ENCODE measurements at places on chromosomes 11 and 22. TPM values are rescaled to one million over a fixed set of nuclear protein-coding genes. Genes with fewer than 3 reads are reported as not detected.

The HPS4 gene
- total RNA-seq: 26.0 TPM

The SCGB2A2 gene
- not detected for total RNA-seq

DNA sequence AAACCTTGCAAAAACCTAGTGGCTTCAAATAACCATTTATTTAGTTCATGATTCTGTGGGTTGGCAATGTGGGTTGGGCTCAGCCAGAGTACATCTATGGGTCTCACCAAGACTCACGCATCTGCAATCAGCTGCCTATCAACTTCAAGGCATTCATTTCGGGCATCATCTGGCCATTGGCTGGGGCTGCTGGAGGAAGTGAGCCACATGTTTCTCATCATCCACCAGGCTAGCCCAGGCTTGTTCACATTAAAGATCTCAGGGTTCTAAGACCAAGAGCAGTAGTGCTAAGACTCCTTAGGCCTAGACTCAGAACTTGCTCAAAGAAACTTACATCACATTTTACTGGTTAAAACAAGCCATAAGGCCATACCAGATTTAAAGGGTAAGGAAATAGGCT lies 478.9 kb upstream of the ARHGAP42 start:
- DNase-seq: no peak

DNA sequence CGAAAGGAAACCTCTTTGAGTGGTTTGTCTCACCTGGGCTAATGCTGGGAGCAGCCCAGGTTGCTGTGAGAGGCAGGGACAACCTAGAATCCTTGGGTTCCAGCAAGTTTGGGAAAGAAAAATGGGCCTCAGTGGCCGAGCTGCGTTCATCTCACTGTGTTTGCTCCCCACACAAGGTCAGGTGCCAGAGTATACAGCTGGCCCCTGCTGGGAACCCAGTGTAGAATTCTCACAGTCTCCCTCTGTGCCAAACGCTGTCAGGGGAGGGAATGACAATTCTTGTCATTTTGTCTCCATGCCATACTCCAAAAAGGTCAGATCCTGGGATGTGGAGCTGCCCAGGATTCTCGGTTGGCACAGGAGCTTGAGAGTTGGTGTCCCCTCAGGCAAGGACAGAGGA lies 4.3 kb downstream of the DGKZ start:
- DNase-seq: no peak

The CRYBB3 gene
- total RNA-seq: 0.43 TPM

The BDNF gene
- total RNA-seq: 9.5 TPM

The DRG1 gene
- total RNA-seq: 77.9 TPM

- no peak for DNase-seq
Measured at GRCh38 chr11:123091506-123091905, 29.6 kb upstream of the HSPA8 start.

- no peak for DNase-seq
Measured at GRCh38 chr22:42773167-42773566, 52.5 kb upstream of the A4GALT start.

The PLAAT4 gene
- total RNA-seq: 31.7 TPM

- DNase-seq: no peak
Measured at GRCh38 chr11:65553301-65554001, 4.7 kb downstream of the LTBP3 start.

The SMIM35 gene
- total RNA-seq: not detected

Data from epithelial cell of proximal tubule (primary cell).